Cardiac muscle cell (in vitro differentiated cells and primary cell): ENCODE measurements at places on chromosomes 16 and 17.

GRCh38 chr16:13992322-13992721, 72.4 kb downstream of the ERCC4 start:
- no peaks in the 10 kb centered on the region for H3K36me3 ChIP-seq
- H3K27ac ChIP-seq = no peak overlapping the region
- H3K4me3 ChIP-seq = no peak overlapping the region
- DNase-seq = no peak
- H3K27me3 ChIP-seq = no peaks in the 10 kb centered on the region

DNA sequence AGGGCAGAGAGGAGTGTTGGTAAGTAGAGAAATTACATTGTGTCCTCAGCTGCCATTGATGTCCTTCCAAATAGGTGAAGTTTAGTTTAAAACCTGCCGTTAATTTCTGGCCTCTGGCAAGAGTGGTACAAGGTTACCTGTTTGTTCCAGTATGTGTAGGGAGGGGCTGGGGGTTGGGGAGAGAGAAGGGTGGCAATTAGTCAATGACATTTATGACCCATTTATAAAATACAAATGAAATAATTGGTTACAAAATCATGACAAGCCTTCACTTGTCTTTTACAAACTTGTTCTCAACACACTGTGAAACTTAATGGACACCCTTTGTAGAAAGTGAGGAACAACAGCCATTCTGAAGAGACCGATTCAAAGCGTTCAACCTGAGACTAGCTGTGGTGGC, 281.0 kb downstream of the FTO start:
- H3K36me3 ChIP-seq = no peaks in the 10 kb centered on the region
- no peaks in the 10 kb centered on the region for H3K27me3 ChIP-seq
- H3K4me3 ChIP-seq = no peak overlapping the region
- no peak for DNase-seq
- H3K4me1 ChIP-seq = no peaks in the 10 kb centered on the region

GRCh38 chr17:44006598-44007345, 2.4 kb downstream of the NAGS start:
- peak overlapping the region; percentile 64 for H3K4me3 ChIP-seq
- H3K4me1 ChIP-seq = peaks cover 4% of the 10 kb centered on the region
- peak; percentile 98 for DNase-seq

DNA sequence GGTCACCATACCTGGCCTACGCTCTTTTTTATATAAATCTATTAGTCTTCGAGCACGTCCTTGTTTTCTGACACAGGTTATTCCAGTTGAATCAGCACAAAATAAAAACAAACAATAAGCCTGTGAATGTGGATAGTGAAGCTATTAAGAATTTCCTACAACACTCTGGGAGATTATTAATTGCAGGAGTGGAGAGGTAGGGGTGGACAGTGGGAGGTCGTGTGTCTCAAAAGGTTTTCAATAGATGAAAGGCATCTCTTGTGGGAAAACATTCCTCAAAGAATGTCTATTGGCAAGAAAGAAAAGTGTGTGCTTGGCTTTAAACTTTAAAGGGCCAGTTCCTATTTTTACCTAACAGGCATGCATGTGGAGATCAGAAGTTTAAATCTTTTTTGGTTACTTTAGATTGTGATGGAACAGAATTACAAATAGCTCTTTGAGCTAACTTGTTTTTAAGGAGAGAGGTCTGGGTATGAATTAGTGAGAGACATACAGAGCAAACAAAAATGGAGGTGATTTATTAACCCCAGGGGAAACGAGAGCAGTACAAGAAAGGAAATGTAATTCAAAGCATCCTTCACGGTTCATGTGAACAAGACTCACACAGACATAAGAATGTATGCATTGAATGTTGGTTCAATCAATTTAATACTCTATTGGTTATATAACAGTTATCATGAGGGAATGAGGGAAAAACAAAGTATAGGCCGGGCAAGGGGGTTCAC, 9.0 kb downstream of the SMYD4 start:
- no peak for DNase-seq
- no peak overlapping the region for H3K27ac ChIP-seq
- no peak overlapping the region for H3K4me3 ChIP-seq
- no peaks in the 10 kb centered on the region for H3K27me3 ChIP-seq

- H3K27ac ChIP-seq = no peak overlapping the region
- DNase-seq = no peak
- no peak overlapping the region for H3K4me3 ChIP-seq
- H3K36me3 ChIP-seq = no peaks in the 10 kb centered on the region
- no peaks in the 10 kb centered on the region for H3K4me1 ChIP-seq
Observed at GRCh38 chr17:14352136-14352535, 51.3 kb downstream of the HS3ST3B1 start.

DNA sequence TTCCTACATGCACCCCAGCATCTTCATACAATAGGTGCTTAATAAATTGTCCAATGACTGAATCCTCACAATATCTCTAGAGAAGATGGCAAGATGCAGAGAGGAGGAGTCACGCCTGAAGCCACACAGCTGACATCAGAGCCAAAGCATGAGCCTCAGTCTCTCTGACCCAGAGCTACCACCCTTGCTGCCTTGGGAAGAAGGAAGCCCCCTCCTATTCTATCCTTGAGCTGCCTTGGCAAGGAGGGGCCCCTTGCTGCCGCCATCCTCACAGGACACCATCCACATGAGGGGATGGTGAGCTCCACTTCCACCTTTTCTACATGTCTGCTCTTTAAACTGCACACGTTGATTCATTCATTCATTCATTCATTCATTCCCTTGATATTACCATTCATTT, 37.0 kb upstream of the C16orf78 start:
- DNase-seq = no peak
- H3K36me3 ChIP-seq = no peaks in the 10 kb centered on the region
- H3K27me3 ChIP-seq = no peaks in the 10 kb centered on the region
- no peak overlapping the region for H3K27ac ChIP-seq
- H3K4me1 ChIP-seq = no peaks in the 10 kb centered on the region

DNA sequence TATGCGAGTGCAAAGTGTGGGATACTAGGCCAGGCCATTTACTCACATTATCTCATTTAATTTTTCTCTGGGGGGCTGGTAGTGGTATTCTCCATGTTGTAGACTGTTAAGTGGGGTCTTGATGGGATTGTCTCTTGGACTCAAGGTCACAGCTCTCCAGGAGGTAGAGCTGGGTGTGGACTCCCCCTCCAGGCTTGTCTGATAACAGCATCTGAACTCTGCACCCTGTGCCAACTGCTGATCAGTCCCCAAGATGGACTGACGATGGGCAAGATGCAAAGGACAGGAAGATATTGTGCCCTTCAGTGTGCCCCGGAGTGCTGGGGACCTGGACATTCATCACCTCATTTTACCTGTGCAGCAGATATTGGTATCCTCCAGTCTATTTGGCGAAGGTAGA, 147.8 kb downstream of the MSI2 start:
- no peak overlapping the region for H3K27ac ChIP-seq
- peaks cover 65% of the 10 kb centered on the region for H3K4me1 ChIP-seq
- H3K36me3 ChIP-seq = no peaks in the 10 kb centered on the region
- no peak for DNase-seq
- no peaks in the 10 kb centered on the region for H3K27me3 ChIP-seq

- no peak overlapping the region for H3K4me3 ChIP-seq
- no peaks in the 10 kb centered on the region for H3K27me3 ChIP-seq
Observed at GRCh38 chr16:69346683-69347082, 4.9 kb downstream of the TMED6 start.

DNA sequence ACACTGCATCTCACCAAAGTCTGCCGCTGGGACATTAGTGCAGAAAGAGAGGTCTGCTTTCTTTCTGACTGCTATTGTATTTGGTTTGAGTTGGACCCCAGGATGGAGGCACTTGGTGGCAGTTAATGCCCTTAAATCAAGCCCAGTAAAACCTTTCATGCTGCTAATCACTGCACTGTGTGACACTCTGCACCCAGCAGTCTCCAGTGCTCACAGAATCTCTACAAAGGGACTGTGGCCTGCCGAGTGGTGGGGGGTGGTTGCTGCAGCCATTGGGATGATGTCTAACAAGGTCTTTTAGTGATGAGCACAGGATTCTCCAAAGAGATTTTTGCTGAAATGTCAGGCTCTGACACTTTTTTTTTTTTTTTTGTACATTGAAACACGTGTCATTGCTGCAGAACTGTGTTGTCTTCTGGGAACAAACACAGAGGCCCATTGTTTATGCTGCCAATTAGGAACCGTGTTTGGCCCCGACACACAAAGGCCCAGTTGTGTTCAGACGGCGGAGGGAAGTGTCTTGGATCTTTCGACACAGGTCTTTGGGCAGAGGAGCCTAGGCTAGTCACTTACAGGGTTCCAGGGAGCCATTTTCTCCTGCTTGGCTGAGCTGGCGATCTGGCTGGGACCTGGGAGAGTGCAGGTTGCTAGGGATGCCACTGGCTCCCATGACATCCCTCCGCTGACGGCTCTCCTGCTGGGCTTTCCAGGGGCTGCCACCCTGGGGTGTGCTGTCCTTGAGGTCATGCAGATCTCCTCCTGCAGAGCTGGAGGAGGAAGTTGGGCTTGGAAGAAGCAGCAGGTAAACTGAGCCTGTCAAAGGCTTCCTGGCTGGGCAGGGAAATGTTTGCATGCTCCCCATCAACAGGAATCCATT, 16.2 kb upstream of the TNRC6C start:
- no peak overlapping the region for H3K27ac ChIP-seq
- H3K4me1 ChIP-seq = no peaks in the 10 kb centered on the region
- DNase-seq = peak; percentile 44
- no peaks in the 10 kb centered on the region for H3K36me3 ChIP-seq
- H3K27me3 ChIP-seq = no peaks in the 10 kb centered on the region
- H3K4me3 ChIP-seq = no peak overlapping the region

- DNase-seq = no peak
- no peak overlapping the region for H3K27ac ChIP-seq
- H3K36me3 ChIP-seq = no peaks in the 10 kb centered on the region
- no peaks in the 10 kb centered on the region for H3K27me3 ChIP-seq
- no peaks in the 10 kb centered on the region for H3K4me1 ChIP-seq
Observed at GRCh38 chr17:13268791-13269595, 251.2 kb upstream of the ELAC2 start.

DNA sequence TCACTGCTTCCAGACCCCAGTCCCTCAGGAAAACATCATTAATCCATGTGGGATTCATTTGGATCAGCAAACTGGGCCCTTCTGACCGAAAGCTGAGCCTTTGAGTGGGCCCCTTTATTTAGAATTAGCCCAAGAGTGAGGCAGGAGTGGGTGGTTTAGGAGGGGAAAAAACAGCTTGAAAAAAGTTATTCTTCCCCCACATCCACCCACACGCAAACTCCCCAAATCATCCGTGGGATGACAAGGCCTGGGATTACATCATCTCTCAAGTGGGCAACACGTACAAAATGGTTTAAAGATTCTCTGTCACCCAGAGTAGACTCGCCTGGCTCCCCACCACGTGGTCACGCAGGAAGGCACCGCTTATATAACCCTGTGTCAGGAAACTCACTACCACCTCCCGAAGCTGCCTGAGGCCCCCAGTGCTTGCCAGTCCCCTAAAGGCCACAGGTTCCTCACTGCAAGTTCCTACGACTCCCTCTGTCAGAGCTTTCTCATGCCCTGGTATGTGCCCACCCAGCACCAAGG, 27.6 kb downstream of the GSG1L start:
- no peaks in the 10 kb centered on the region for H3K4me1 ChIP-seq
- H3K27me3 ChIP-seq = no peaks in the 10 kb centered on the region
- no peak overlapping the region for H3K27ac ChIP-seq
- no peaks in the 10 kb centered on the region for H3K36me3 ChIP-seq
- no peak for DNase-seq
- no peak overlapping the region for H3K4me3 ChIP-seq

DNA sequence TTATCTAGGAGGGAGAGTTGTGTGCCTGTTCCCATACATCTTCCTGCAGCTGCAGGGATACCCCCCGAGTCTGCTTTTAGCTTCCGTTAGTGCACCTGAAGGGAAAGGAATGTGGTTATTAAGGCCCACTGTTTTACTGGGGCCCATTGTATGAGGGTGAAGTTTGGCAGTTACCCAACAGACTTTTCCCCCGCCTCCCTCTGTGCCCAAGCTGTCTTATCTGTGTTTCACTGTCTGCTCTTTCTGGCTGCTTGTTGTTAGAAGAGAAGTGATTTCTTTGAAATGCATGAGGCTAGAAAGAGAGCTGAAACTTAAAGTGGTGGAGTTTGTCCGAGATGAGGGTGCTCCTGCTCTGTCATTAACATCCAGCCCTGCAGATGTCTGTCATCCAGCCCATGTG, 7.4 kb upstream of the OR1A2 start:
- H3K36me3 ChIP-seq = no peaks in the 10 kb centered on the region
- no peak overlapping the region for H3K27ac ChIP-seq
- no peaks in the 10 kb centered on the region for H3K27me3 ChIP-seq
- H3K4me3 ChIP-seq = no peak overlapping the region
- no peak for DNase-seq
- H3K4me1 ChIP-seq = no peaks in the 10 kb centered on the region

DNA sequence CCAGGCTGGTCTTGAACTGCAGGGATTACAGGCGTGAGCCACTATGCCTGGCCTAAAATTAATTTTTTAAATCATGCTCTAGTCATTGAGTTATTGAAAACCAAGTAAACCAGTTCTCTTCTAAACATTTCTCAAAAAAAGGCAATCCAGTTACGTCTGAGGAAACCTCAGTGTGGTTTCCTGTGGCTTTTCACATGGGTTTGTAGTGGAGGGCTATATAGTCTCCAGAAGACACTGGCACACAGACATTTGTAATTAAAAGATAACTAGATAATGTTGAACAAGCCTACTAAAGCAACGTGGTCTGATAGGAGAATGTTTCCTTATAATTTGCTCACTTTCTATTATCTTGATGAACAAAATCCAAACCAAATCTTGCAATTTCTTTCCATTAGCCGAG, 5.2 kb upstream of the TOB1 start:
- H3K4me1 ChIP-seq = peaks cover 11% of the 10 kb centered on the region
- no peaks in the 10 kb centered on the region for H3K36me3 ChIP-seq
- no peak overlapping the region for H3K4me3 ChIP-seq
- H3K27me3 ChIP-seq = no peaks in the 10 kb centered on the region
- no peak overlapping the region for H3K27ac ChIP-seq
- no peak for DNase-seq

DNA sequence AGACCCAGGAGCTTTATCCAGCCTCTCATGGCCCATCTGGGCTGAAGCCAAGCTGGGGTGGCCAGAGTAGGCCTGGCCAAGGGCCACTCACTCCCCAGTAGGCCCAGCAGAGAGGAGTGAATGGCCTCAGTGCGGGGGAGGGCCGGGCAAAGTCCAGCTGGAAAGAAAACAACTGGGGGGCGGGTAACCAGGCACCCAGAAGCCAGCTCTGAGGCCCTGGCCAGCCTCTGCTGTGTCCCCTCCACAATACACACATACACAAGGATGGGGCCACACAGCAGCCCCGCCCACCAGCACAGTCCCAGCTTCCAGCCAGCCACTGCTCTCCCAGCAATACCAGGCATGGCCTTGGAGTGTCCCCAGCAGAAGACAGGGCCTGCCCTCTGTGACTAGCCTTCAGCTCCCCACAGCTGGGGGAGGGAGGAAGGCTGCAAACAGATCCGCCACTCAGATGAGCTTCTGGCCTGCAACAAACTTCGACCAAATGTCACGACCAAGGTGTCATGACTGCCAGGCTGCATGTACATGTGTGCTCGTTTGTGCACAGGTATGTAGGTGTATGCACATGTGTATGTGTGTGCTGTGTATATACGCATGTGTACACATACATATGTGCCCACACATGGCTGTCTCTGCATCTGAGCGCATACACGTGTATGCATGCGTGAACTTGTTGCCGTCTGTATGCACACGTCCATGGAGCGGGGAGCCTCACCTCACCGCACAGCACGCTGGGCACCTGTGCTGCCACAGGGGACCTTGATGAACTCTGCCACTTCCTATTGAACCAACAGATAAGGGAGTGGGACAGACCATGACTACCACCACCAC, 5.0 kb downstream of the CARHSP1 start:
- no peak overlapping the region for H3K4me3 ChIP-seq
- DNase-seq = no peak
- H3K27ac ChIP-seq = peak overlapping the region; percentile 89
- peaks cover 28% of the 10 kb centered on the region for H3K4me1 ChIP-seq
- no peaks in the 10 kb centered on the region for H3K27me3 ChIP-seq
